ENCODE measurements at places on chromosomes 7 and 10. TPM values are rescaled to one million over a fixed set of nuclear protein-coding genes. Genes with fewer than 3 reads are reported as not detected.

Gene EVX1
- not detected for total RNA-seq

Gene GOLGA7B
- total RNA-seq = not detected

Gene MNX1
- total RNA-seq = not detected

Gene TMEM236
- under 0.01 TPM for total RNA-seq

Measured in placental pericyte (primary cell).